ENCODE measurements at places on chromosomes 7 and 10.

DNA sequence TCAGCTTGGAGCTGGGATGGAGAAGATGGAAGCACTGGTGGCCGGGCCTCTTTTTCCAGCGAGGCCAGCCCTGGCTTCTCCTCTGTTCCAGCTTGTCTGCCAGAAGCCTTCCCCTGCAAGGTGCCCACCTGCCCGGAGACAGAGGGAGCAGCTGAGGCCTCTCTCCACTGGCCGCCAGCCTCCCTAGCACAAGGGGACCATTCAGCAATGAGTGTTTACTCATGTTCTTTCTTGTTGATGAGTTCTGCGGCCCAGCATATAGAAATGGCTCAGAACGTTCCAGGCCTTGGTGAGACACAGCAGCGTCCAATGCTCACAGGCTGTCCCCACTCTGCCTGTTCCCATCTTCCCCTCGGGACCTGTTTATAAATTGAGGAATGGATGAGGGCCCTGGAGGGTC is 47.3 kb downstream of the CHST3 start:
- no peak for DNase-seq

DNA sequence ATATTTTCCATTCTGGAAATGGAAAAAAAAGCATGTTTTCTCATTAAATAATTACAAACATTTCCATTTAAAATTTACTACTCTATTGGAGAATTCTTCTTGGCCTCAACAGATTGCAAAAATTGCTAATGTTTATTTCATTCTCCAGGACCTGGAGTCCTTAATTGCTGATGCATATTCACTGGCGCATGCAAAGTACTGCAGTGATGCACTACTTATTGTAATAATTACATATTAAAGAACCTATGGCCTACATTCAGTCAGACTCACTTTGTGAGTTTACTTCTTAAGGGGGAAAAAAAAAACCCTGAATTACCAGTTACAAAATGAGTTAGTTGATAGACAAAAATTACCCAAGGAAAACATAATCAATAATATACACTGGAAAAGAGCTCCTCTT is 391.0 kb upstream of the LRRTM3 start:
- no peak for DNase-seq

GRCh38 chr7:33716581-33717477 is 188.5 kb upstream of the BMPER start:
- DNase-seq: no peak

GRCh38 chr10:123750901-123751300 is 84.7 kb downstream of the GPR26 start:
- DNase-seq: no peak

DNA sequence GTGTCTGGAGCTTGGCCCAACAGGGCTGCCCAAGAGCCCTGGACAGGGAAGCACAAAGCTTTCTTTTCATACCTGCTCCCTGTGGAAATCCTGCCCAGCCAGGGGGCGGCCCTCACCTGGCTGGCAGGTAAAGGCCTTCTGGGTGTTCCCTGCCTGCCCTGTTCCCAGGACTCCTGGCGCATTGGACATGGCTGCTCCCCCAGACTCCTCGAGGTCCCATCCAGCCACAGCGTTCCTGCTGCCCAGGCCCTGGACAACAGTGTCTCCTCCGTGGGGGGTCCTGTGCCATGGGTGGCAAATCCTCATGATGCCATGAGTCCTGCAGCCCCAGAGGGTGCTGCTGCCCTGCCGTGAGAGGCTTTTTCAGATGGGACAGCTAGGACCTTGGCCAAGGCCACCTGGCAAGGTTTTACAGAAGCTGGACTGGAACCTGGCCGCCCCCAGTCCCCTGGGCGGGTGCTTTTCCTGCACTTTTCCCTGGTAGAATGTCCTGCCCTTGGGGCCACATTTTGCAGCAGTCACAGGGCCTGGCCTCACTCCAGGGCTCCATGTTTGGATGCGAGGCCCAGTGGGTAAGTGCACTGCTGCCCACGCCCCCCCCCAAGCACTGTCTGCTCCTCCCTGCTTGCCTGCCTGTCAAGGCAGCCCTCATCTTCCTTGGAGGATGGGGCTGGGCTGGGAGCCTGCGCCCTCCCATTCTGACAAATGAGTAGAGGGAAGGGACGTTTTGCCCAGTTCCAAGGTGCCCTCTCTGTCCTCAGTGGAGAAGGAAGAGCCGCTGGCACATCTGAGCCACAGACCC is 60.7 kb downstream of the LHPP start:
- no peak for DNase-seq

Measured in thymus (tissue), 14 donors.